Skeletal muscle tissue (tissue), 5 donors: ENCODE measurements at places on chromosomes 6 and 20. TPM values are rescaled to one million over a fixed set of nuclear protein-coding genes. Genes with fewer than 3 reads are reported as not detected.

MDFI gene
- 37.1 TPM for total RNA-seq

TRIM40 gene
- not detected for total RNA-seq

MYB gene
- total RNA-seq = 0.52 TPM

PROCR gene
- total RNA-seq = 50.6 TPM
